NCI-H1105 treated with DMSO at 0.1 percent for 48 hours (cell line): ENCODE measurements at places on chromosomes 2 and 18.

DNA sequence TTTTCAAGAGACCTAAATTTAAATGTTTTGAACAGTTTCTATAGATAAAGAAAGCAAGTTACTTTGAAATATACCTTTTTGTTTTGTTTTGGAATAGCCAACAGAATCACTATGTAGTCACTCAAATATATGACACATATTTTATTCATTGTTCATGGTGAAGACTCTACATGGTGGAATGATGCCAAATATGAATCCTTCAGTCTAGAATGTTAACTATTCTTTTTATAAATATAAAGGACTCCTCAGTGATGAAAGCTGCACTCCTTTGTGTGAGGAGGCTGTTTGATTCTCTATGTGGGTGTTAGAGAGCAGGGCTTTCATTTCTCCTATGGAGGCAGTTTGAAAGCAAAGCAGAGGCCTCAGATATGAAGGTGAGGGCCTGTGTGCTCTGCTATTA is 396.4 kb upstream of the LRRTM1 start:
- no peak for DNase-seq

DNA sequence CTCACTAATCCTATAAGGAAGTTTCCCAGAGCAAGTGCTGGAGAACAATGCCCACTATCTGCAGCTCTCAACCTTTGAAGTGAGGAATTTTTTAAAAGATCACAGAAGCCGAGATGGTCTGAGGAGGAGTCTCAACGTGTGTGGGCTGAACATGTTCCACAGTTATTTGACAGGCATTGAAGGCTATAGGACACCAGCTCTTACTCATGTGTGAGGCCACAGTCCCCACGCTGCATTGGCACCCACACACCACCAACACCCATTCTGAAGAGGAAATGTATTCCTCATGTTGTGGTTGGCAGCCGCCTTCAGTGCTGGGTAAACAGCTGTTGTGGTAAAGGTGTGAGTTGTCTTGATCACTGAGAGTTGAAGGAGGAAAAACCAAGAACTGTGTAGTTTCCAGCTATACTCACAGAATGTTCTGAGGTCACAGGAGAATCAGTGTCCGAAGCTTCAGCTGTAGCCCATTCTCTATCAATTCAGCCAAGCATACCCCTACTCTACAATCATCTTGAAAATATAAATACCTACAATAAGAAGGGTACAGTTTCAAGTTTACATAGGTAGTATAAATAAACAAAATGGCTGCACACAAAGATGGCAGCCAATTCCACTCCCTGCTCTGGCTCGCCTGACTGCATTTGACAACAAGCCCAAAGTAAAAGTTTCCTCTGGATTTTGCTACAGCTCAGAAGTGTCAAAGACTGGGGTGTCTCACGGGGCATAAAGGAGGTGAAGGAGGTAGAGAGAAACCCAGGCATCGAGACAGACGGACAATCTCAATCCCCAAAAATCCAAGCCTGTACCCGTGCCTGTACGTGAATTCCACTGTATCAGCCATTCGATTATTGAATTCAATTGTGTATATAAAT is 12.1 kb downstream of the CD226 start:
- DNase-seq: no peak

DNA sequence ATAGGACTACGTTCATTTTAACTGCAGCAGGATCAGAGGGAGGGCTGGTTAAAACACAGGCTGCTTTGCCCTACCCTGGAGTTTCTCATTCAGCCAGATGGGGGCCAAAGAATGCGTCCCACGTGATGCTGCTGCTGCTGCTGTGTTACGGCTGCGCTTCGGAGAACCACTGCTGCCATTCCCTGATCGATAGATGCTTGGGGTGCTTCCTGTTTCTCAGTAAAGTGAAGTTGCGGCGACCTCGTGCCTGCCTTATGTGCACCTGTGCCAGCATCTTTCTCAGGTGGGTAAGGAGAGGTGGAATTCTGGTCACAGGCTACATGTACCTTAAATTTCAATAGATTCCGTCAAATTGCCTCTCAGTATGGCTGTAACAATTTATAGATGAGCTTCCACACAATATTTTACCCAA is 24.7 kb upstream of the TOGARAM2 start:
- no peak for DNase-seq

DNA sequence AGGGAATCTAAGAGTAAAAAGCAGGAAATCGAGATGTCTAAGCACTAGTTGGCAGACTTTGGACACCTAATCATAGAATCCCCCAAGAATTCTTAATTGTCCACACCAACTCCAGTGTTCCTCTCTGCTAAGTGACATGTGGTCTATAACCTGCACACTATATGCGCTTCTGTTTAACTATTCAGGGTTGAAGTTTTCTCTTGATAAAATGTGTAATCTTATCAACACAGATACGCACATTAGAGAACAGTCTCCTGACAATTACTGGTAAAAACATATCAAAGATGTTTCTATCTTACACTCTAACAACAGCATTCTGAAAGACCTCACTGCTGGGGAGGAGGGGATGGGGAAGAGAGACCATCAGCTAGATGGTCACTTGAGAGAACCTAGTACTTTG is 3.9 kb downstream of the ABCB11 start:
- no peak for DNase-seq

- no peak for DNase-seq
These were observed 4.7 kb upstream of the CFAP65 start for GRCh38 chr2:219045937-219046550.

DNA sequence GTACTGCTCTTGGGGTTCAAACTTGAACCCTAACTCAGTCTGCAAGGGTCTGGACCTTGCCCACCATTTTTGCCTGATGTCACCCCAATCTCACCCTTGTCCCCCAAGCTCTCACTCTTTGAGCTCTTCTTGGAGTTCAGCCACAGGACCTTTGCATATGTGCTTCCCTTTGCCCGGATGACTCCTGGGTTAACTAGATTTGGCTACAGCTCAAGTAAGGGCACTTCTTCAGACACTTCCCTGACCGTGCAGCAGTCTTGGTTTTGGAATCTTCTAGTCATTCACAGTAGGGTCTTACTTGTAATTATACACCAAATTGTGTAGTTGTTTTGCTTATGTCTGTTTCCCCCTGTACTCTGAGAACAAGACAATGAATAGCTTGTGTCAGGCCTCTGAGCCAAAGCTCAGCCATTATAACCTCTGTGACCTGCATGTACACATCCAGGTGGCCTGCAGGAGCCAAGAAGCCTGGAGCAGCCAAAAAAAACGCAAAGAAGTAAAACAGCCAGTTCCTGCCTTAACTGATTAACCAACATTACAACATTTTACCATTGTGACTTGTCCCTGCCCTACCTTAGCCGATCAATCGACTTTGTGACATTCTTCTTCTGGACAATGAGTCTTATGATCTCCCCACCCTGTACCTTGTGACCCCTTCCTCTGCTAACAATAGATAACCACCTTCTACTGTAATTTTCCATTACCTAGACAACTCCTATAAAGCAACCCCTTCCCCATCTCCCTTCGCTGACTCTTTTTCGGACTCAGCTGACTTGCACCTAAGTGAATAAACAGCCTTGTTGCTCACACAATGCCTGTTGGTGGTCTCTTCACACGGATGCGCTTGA is 1.0 kb upstream of the MOGAT1 start:
- no peak for DNase-seq

DNA sequence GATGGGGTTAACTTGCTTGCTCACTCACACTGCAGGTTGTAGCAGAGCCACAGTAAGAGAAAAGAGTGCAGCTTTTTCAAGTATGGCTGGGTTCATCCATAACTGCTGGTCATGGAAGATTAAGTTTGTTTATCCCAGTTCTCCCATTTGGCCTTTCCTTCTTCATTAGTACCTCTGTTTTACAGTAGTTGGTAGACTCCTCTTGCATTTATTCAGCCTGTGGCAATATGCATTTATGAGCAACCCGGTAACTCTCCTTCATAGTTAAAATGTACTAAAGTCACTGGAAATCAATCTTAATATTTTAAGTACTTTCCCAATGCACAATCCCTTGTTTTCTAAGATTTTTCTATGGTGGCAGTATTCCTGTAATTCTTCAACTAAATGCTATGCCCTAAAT is 14.0 kb downstream of the FTCDNL1 start:
- DNase-seq: no peak

GRCh38 chr2:45003579-45004551 is 5.4 kb downstream of the SIX2 start:
- no peak for DNase-seq

DNA sequence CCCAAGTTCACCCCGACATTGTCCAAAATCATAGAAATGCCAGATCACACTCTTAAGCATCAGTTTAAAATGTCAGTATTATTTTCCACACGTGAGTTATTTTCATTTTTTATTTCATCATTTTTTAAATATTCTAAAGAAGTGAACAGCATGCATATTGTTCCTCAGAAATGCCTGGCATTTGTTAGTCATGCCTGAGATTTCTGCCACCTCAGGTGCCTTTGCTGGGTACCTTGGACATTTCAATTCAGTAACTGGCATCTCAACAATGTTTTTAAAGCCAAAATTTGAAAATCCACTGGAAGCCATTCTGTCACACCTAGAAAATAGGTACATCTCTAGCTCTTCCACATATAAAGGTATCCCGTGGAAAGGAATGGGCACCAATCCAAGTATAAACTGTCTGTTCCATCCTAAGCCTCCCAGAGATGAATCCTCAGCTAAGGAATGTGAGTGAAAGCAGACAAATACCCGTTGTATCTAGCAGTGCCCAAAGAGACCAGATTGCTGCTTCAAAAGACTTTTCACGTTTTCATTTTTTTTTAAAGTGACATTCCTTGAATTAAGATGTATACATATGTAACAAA is 159.8 kb downstream of the ZNF385B start:
- DNase-seq: no peak

GRCh38 chr2:238127165-238128060 is 11.1 kb upstream of the KLHL30 start:
- DNase-seq: no peak

DNA sequence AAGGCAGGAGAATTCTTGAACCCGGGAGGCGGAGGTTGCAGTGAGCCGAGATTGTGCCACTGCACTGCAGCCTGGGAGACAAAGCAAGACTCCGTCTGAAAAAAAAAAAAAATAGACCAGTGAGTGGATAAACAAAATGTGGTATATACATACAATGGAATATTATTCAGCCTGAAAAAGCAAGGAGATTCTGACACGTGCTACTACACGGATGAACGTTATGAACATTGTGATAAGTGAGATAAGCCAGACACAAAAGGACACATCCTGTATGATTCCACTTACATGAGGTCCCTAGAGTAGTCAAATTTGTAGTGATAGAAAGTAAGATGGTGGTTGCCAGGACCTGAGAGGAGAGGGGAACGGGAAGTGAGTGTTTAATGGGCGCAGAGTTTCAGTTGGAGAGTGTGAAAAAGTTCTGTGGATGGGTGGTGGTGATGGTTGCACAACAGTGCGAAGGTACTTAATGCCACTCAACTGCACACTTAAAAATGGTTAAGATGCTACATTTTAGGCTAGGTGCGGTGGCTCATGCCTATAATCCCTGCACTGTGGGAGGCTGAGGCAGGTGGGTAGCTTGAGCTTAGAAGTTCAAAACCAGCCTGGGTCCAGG is 38.3 kb downstream of the NIFK start:
- DNase-seq: no peak

- DNase-seq: no peak
These were observed 130.4 kb downstream of the IRS1 start for GRCh38 chr2:226669249-226669648.

GRCh38 chr18:9285604-9286003 is 49.0 kb upstream of the TWSG1 start:
- no peak for DNase-seq

- no peak for DNase-seq
These were observed 23.8 kb downstream of the ABCB11 start for GRCh38 chr2:169007356-169007755.

GRCh38 chr18:26268454-26268853 is 42.2 kb downstream of the TAF4B start:
- no peak for DNase-seq

- DNase-seq: peak; percentile 50
These were observed 1044.1 kb upstream of the ZEB2 start for GRCh38 chr2:145563741-145564615.

GRCh38 chr2:60551240-60552077 is 2.0 kb downstream of the BCL11A start:
- DNase-seq: peak; percentile 51
